Smooth muscle cell of the pulmonary artery (primary cell): ENCODE measurements at places on chromosomes 4 and X. TPM values are rescaled to one million over a fixed set of nuclear protein-coding genes. Genes with fewer than 3 reads are reported as not detected.

Gene GPR82
- not detected in 2 replicates for total RNA-seq

Gene PNMA3
- 0.13 and 0.17 TPM in 2 replicates for total RNA-seq

Gene CC2D2A
- total RNA-seq = 15.2 and 21.2 TPM in 2 replicates

Gene SSX4B
- not detected in 2 replicates for total RNA-seq

Gene MAP9
- 17.1 and 20.3 TPM in 2 replicates for total RNA-seq

Gene OTUD6A
- total RNA-seq = not detected in 2 replicates

Gene MAGEB10
- total RNA-seq = not detected in 2 replicates

Gene TCEAL6
- not detected in 2 replicates for total RNA-seq

Gene CDS1
- 0.10 and 0.26 TPM in 2 replicates for total RNA-seq

Gene MAGEC2
- not detected in 2 replicates for total RNA-seq

Gene CXorf65
- total RNA-seq = not detected in 2 replicates

Gene NLRP2B
- total RNA-seq = under 0.01 TPM in 1 of 2 replicates, not detected in the other

Gene LUZP4
- not detected in 2 replicates for total RNA-seq

Gene ZNF827
- 7.6 and 11.7 TPM in 2 replicates for total RNA-seq

Gene PAGE5
- not detected in 2 replicates for total RNA-seq

Gene UGT2B17
- not detected in 2 replicates for total RNA-seq

Gene STATH
- total RNA-seq = not detected in 2 replicates

Gene TEX11
- total RNA-seq = not detected in 2 replicates

Gene CYSLTR1
- total RNA-seq = 0.13 and 5.1 TPM in 2 replicates

Gene GPRASP1
- 2.8 and 4.6 TPM in 2 replicates for total RNA-seq

Gene AADAT
- 2.5 and 2.8 TPM in 2 replicates for total RNA-seq

Gene CASP6
- 16.4 and 17.3 TPM in 2 replicates for total RNA-seq

Gene HADH
- total RNA-seq = 12.1 and 13.9 TPM in 2 replicates

Gene SLC6A14
- not detected in 2 replicates for total RNA-seq

Gene LEF1
- 0.20 TPM in 1 of 2 replicates, not detected in the other for total RNA-seq

Gene HSPA4L
- total RNA-seq = 11.3 and 17.0 TPM in 2 replicates

Gene GAGE2A
- not detected in 2 replicates for total RNA-seq

Gene MAGEA8
- not detected in 2 replicates for total RNA-seq

Gene PPP4R3C
- not detected in 2 replicates for total RNA-seq

Gene PAGE2
- total RNA-seq = not detected in 2 replicates

Gene TNIP3
- total RNA-seq = 0.20 and 0.26 TPM in 2 replicates

Gene UNC5C
- total RNA-seq = 3.5 and 10.1 TPM in 2 replicates

Gene XAGE2
- total RNA-seq = not detected in 2 replicates

Gene PNMA6F
- total RNA-seq = not detected in 2 replicates

Gene SPANXN3
- total RNA-seq = not detected in 2 replicates

Gene USP26
- not detected in 2 replicates for total RNA-seq

Gene ARR3
- not detected in 2 replicates for total RNA-seq

Gene MAOB
- total RNA-seq = 1.7 and 4.2 TPM in 2 replicates

Gene ENOPH1
- 41.1 and 55.4 TPM in 2 replicates for total RNA-seq

Gene NDNF
- 0.56 and 4.9 TPM in 2 replicates for total RNA-seq

Gene TEX13D
- not detected in 2 replicates for total RNA-seq

Gene GABRE
- 23.5 and 33.6 TPM in 2 replicates for total RNA-seq

Gene SPANXD
- total RNA-seq = not detected in 2 replicates

Gene ARX
- not detected in 2 replicates for total RNA-seq

Gene PRR32
- total RNA-seq = not detected in 2 replicates

Gene JCHAIN
- 0.10 and 0.13 TPM in 2 replicates for total RNA-seq

Gene FMR1NB
- not detected in 2 replicates for total RNA-seq
